ENCODE measurements at places on chromosomes 1 and 21.

- no peak for DNase-seq
Observed at GRCh38 chr21:29008367-29008766, 10.8 kb downstream of the RWDD2B start.

DNA sequence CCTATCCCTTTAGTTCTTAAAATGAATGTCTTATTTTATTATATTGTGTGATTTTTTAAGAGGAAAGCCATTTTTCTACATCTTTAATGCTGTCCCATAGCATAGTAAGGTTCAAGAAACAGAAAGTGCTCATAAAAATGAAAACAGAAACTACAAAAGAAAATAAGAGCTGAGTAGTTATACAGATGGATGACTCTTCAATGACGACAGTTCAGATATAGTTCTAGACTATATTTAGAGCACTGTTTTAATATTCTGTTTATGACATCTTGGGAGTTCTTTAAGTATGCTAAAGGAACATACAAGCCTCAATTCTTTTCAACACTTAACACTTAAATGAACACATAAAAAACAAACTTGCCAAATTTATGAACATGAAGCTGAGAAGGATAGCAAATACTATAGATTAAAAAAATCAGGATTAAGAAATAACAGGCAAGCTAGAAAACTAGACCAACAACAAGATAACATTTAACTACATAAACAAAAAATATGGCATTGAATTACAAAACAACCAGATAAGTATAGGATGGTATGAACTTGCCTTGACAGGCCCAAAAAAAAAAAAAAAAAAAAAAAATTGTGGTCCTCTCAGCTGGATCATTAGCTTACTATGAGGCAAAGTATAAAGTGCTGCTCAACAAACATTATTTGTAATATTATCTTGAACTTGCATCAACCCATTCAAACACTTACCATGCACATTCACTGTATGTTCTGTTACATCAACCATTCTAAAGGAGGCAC is 87.9 kb downstream of the ZZZ3 start:
- no peak for DNase-seq

DNA sequence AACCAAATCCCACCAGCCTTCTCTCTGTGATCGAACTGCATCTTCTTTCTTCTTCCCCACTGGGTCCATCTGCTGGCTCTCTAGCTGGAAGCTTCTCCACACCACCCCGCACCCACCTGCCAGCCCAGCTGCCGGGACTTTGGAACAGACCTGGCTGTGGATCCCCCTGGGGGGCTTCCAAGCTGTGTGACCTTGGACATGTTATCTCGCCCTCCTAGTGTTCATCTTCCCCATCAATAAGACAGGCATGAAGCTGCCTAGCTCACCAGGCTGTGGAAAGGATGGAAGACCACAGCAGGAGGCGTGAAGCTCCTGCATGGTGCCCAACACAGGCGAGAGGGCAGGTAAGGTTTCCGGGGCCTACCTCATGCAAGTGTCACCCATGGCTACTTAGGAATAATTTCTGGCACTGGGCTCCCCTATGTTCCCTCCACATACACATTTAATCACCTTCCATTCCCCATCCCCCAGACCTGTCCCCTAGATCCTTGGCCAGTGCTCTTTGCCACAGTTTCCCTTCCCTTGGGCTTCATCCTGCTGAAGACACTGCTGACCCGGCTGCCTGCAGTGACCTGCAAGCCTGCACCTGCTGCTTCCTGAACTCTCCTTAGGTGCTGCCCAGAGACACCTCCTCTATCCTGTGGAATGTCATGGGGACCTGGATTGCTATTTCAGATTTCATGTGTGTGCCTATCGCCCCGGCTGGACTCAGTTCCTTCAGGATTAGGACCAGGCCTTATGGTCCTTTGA is 13.2 kb upstream of the C2CD2 start:
- no peak for DNase-seq

- DNase-seq: peak; percentile 5
Observed at GRCh38 chr1:119032986-119033385, 44.8 kb upstream of the TBX15 start.

GRCh38 chr1:9229549-9229948 is 5.0 kb upstream of the H6PD start:
- DNase-seq: peak; percentile 40

DNA sequence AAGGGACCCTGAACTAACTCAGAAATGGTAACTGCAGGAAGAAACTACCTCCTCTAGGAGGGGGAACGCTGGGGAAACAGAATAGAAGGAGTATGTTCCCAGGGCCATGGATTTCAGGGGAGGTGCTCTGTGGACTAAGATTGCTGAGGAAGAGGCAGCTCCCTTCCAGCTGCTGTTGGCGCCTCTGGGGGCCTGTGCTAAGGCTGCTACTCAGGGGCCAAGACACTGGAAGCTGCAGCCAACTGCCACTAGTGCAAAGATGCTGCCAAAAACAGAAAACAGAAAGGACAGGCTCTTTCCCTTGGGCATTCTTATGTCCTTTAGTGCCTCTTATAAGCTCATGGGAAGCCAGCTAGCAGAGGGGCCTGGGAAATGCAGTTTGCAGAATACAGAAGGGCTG is 58.0 kb upstream of the SGIP1 start:
- DNase-seq: no peak

DNA sequence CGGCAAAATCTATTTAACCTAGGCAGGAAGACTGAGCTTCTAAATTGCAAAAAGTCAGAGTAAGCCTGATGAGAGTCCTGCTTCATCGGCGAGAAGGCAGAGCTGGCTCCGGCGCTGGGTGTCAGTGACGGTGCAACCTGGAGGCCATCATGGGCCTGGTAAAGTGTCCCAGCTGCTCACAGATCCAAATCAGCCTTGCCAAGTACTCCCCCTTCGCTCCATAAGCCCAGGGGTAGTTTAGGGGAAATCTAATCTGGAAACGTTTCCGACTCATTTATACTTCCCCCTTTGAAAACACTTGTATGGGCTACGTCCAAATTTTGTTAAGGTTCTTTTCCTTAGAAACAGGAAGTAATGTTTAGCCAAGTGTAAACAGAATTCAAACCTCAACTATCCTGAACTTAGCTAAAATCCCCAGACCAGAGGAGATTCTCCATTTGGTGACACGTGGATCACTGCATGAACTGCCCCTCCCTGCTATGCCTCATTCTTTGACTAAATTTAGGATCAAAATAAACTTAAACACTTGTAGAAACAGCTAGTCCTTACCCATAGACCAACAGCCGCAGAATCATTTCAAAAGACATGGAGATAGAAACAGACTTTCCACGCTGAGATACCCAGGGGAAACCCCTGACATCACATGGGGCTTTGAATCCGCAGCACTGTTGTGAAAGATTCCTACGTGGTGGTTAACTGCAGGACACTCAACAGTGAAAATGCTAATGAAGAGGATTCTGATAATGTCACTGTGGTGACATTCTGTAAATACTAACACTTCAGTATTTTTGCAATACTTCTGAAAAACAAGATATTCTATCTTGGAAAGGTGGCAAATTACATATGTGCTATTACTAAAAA is 172.7 kb downstream of the TGFBR3 start:
- DNase-seq: no peak

- no peak for DNase-seq
Observed at GRCh38 chr1:22163137-22163536, 20.2 kb upstream of the WNT4 start.

GRCh38 chr1:30129421-30130055 is 593.8 kb downstream of the MATN1 start:
- DNase-seq: no peak

GRCh38 chr1:27491748-27492700 is 2.1 kb upstream of the WASF2 start:
- DNase-seq: peak; percentile 71

DNA sequence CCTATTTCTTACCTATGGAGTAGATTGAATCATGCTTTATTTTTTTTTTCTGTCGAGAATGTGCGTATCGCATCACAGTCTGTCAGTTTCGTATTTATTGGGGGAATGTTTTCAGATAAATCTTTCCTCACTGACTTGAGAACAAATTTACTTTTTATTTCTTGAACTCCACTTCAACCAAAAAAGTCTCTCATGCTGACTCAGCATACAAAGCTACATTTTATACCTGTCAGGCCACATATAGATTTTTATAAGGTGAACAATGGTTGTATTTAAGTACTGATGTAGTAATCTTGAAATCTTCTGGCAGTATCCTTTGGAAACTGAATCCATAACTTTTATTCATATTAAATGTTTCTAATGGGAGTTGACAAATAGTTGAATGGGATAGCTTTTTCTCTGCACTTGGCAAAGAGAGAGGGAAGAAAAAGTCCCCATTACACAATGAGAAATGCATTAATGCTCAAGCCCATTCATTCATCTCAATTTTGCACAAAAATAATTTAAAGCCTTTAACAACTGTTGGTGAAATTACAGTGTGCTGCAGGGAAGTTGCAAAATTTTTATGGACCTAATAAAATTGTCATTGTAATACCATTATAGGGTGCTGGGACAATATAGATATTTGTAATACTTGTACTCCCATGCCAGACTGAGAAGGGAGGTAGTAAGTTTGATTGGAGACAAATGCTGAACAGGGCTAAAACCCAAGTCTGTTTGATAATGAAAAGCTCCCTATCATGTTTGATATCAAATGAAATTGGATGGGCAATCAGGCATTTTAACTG is 367.6 kb downstream of the HLX start:
- no peak for DNase-seq

DNA sequence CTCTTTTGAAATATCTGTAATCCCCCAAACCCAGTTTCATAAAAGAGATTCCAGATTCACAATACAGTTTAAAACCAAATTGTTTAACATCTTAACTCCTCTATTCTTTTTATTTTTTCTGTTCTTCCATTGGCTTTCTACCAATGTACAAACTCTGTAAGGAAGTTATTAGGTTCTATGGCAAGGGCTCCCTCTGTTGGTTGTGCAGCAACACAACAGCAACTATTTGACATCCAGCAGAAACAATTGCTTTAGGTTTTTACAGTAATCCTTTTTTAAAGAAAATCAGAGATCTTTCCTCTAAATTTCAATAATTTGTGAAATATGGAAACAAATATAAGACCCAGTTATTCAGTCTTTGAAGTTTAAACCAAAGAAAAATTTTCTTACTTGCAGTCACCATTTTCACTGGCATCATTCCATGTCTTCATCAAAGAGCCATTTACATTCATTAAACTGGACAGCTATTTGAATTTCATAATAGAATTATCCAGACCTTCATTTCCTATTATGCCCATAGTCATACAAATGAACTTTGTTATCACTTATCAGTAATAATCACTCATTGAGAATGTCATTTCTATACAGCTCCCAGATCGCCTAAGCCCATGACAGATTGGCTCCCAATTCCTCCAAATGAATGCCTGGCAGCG is 46.5 kb upstream of the RNF11 start:
- DNase-seq: peak; percentile 70

- DNase-seq: no peak
Observed at GRCh38 chr1:194387531-194387930, 1201.1 kb upstream of the B3GALT2 start.

DNA sequence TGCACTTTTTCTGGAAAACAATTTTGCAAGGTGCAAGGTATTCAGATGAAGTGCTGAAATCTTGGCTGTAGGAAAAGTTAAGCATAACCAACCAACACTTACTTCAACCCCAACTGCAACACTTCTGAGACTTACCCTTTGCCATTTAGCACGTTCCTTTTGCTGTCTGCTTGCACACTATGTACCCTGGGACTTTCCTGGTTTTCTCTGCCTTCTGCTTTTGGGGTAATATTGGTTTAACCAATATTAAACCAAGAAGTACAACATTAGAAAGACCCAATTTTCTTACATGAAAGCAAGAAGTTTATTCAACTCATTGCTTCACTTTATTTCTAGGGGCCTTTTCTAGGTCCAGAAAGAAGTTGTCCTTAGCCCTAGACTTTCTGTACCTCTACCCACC is 193.0 kb downstream of the HLX start:
- DNase-seq: no peak

DNA sequence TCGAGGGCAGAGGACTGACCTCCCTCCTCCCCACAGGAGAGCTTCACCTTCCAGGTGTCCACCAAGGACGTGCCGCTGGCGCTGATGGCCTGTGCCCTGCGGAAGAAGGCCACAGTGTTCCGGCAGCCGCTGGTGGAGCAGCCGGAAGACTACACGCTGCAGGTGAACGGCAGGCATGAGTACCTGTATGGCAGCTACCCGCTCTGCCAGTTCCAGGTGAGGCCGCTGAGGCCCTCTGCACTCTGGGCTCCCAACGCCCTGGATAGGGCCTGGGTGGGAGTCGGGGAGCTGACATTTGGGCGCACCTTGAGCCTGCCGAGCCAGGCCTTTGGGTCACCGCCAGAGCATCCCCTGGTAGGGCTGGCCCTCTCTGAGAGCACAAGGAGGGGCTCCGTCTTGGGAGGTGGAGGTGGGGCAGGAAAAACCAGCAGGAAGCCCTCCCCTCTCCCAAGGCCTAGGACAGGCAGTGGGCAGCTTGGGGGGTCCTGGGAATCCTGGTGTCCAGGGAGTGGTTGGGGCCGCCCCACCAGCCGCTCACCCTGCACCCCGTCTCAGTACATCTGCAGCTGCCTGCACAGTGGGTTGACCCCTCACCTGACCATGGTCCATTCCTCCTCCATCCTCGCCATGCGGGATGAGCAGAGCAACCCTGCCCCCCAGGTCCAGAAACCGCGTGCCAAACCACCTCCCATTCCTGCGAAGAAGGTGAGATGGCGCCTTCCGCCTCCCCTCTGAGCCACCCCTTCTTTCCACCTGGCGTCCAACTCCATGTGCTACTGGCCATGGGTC is 65.1 kb downstream of the PIK3CD start:
- DNase-seq: no peak

DNA sequence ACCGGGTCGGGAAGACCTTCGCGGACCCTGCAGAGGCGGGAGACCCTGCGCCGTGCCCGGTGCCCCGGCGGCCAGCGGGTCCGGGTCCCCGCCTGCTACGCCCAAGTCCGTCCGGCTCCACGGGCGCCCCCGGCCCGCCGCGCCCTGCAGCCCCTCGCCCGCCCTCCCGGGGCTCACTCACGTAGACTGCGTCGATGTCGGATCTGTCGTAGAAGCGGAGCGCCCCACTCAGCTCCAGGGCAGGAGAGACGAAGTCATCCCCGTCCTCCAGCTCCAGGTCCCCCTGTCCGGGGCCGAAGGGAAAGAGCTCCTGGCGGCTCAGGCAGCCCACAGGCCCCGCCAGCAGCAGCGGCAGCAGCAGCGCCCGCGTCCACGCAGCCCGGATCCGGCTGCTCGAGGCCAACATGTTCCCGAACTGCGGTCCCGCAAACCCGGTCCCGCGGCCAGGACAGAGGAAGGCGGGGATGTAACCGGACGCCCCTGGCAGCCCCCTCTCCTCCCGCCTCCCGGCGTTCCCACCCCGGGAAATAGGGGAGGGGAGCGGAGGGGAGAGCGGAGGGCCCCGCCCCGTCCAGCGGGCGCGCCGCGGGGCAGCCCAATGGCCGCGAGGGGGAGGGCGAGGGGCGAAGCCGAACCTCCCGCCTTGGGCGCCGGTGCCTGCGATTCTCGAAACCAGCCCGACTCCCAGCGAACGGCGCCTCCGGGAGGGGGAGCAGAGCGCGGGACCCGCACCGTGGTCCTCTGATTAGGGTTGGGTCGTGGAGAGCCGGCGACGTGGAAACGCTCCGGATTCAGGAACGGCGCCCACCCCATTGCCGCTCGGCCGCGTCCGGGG is at the start of gene NID1:
TSS of gene NID1 (minus strand) at position 417 of the 835 bp plus-strand sequence. CDS start at position 406, 11 bp downstream.
- peak; percentile 78 for DNase-seq

GRCh38 chr1:30783256-30783915 is 25.8 kb upstream of the LAPTM5 start:
- no peak for DNase-seq

GRCh38 chr1:240511789-240512188 is 100.2 kb downstream of the GREM2 start:
- no peak for DNase-seq

All from M059J (cell line).